ENCODE measurements at places on chromosomes 6 and 20. TPM values are rescaled to one million over a fixed set of nuclear protein-coding genes. Genes with fewer than 3 reads are reported as not detected.

The SLC22A3 gene
- not detected for total RNA-seq

The CCM2L gene
- not detected for total RNA-seq

The HLA-DQB1 gene
- not detected for total RNA-seq

The DST gene
- 408 TPM for total RNA-seq

The BMP6 gene
- total RNA-seq = 0.46 TPM

The CTNNBL1 gene
- total RNA-seq = 49.9 TPM

The PPIL6 gene
- 0.41 TPM for total RNA-seq

The MACROD2 gene
- 1.3 TPM for total RNA-seq

The IFT52 gene
- 36.0 TPM for total RNA-seq

The MYLK4 gene
- total RNA-seq = 0.13 TPM

The SYCP2L gene
- total RNA-seq = not detected

The C20orf202 gene
- not detected for total RNA-seq

The SLC12A5 gene
- total RNA-seq = 0.46 TPM

The GCNT2 gene
- total RNA-seq = 7.1 TPM

The OPRL1 gene
- 1.1 TPM for total RNA-seq

The SLC35D3 gene
- not detected for total RNA-seq

The LY6G6D gene
- not detected for total RNA-seq

The CRIP3 gene
- total RNA-seq = not detected

The ARMH2 gene
- total RNA-seq = not detected
